Trophoblast cell (in vitro differentiated cells and primary cell): ENCODE measurements at places on chromosomes 3 and 15.

DNA sequence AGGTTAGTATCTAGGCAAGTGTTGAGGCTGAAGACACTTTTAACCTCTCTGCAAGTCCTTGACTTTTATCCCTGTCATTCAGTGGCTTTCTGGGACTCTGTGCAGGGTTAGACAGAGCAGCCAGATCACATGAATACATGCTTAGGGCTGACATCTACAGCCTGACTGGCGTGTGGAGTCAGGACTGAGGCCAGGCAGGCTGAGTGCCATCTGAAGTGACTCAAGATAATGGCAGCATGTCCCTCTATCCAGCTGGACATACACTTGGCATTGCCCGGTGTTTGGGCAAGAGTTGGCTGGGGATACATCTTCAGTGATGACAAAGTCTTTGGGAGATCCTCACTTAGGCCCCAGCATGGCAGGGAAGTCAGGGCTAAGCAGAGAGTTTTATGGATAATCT lies 22.4 kb downstream of the DUOX2 start:
- DNase-seq = no peak

- no peak for DNase-seq
Measured at GRCh38 chr3:120683671-120684301, 1.7 kb upstream of the HGD start.

GRCh38 chr15:58269455-58270414 lies 131.6 kb downstream of the AQP9 start:
- DNase-seq = no peak

DNA sequence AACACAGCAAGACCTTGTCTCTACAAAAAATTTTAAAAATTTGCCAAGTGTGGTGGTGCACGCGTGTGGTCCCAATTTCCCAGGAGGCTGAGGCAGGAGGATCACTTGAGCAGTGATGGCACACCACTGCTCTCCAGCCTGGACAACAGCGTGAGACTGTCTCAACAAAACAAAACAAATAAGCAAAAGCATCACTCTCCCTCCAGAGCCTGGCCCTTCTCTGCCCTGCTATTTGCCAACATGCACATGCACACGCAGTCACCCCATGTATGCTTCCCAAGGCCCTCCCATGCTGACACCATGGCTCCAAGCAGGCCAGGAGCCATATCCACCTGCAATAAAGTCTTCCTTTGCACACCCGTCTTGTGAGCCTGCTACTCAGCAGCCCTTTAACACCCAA lies 2.1 kb downstream of the KIF9 start:
- no peak for DNase-seq

- DNase-seq = no peak
Measured at GRCh38 chr3:111725706-111726105, 130.6 kb upstream of the ZBED2 start.

- DNase-seq = no peak
Measured at GRCh38 chr3:133954717-133955360, 59.2 kb upstream of the RAB6B start.
